Mucosa of descending colon (tissue), 3 donors: ENCODE measurements at places on chromosomes 5 and 9. TPM values are rescaled to one million over a fixed set of nuclear protein-coding genes. Genes with fewer than 3 reads are reported as not detected.

IRGM gene
- total RNA-seq: not detected

GRCh38 chr5:17398431-17398830 lies 99.6 kb upstream of the TAF11L2 start:
- no peak for DNase-seq

DNA sequence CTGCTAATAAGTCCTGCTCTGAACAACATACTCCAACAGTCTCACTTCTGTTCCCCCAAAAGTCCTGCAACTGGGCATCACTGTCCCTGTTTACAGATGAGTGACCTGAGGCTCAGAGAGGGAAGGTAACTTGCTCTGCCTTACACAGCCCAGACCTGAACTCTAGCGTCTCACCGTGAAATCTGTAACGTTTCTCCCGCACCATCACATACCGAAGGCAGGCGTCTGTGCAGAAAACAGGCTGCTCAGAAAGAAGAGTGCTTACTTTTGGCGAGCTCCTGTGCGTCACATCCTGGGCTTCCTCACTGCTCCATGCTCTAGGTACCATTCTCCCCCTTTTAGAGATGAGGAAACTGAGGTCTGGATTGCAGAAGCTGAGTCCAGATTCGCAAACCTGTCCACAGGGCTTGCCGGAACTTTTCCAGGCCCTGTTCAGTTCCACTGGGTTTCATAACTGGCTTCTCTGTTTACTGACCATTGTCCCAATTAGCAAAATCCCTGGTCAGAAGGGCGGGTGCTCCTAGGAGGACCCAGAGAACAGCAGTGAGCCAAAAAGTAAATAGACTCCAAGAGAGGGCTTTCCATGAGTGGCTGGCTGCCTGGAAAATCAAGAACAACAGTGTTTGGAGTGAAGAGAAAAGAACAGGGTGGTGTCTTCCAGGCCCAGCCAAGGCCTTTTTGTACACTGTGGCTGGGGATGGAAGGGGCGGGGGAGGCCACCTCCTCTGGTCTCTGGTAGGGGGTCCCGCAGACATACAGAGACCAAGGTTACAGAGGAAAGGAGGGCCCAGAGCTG lies 27.1 kb downstream of the GSN start:
- DNase-seq: no peak

ZNF483 gene
- total RNA-seq: 2.0 TPM

DNA sequence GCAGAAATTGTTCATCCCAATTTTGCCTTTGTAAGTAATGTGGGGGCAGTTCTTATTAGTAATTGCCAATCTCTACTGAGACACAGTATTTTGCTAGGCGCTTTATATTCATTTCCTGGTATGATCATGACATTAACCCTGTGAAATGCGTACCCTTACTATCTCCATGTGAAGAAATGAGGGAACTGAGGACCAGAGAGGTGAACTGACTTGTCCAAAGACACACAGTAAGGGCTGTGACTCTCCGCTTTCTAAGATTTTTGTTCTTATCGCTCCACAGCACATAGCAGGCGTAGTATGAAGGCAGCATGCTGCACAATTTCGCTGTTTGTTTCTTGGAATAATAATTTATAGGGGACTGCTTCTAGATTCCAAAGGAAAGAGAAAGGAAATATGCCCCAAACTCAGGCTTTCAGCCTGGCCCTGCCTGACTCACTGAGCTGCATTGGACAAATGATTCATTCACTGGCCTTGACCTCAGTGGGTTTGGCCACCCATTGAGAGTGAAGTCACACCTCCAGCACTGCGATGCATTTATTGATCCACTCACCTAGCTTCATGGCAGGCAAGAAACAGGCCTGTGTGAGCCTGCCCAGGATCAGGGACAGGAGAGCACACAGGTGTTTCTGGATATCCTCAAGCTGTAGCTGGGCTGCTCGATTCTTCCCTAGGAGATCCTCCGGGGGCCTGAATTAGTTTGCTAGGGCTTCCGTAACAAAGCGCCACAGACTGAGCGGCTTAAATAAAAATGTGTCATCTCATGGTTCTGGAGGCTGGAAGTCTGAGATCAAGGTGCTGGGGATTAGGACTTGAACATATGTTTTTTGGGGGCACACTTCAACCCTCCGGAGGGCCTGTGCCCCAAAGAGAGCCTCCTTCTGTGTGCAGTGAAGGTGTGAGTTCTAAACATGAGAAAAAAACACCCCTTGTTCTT lies 7.2 kb upstream of the DUSP1 start:
- DNase-seq: peak; percentile 54

- DNase-seq: no peak
Measured at GRCh38 chr5:163310997-163311396, 126.4 kb upstream of the CCNG1 start.

DNA sequence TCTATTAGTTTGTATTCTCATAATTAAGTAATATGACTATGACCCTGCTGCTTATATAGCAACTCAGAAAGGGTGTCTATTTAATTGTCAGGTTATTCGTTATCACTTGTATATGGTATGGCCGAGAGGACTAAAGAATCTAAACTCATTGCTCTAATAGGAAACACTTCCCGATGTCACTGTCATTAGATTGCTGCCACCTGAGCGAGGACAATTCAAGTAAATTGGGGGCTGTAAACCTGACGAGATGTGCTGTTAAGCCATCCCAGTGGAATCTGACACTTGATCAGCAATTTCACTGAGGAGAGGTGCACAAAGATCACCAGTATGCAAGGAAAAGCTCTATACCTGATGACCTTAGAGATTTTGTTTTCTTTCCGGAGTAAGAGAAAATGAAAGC lies 1319.3 kb downstream of the MAT2B start:
- DNase-seq: no peak

DNA sequence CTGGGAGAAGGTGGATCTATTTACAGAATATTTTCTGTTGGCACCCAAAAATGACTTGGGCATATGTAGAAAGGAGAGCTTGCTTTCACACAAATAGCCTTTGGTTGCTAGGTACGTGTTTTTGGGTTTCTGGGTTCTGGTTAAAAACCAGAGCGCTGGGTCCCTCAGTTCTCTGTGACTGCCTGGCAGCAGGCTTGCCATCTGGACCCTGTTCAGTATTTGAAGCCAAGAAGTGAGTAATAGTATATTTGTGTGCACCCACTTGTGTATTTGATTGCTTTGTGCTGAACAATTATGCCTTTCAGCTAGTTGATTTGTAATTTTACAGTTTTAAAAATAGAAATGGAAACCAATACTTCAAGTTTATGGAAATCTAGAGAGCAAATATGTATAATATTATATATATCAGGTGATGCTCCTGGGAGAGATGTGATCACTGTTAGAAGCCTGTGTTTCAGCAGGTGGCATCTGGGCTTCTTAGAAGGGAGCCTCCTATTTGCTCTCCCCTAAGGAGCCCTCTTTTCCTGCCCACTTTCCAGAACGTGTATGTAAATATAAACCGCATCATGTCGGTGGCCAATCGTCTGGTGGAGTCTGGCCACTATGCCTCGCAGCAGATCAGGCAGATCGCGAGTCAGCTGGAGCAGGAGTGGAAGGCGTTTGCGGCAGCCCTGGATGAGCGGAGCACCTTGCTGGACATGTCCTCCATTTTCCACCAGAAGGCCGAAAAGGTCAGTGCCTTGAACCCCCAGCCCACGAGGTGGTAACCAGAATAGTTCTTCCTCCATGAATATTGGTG lies 153.6 kb downstream of the TRIO start:
- no peak for DNase-seq

- DNase-seq: no peak
Measured at GRCh38 chr5:134145041-134145757, 30.7 kb downstream of the TCF7 start.

DNA sequence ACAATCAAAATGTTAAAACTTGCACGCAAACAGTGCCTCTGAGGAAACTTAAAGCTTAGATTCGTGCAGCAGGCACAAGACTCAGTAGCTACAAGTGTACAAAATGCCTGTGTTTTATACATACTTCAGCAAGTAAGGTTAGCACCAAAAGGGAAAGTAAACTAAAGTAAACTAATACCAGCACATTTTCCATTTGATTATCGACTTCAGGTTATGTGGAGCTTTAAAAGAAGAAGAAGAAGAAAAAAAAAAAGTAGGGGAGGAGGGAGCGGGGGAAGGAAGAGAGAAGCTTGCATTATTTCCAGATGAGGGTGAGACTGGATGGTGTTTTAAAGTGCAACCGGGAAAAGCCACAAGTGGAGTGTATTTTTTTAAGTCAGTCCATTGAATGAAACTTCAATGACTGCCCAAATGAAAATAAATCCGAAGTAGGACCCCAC lies 596 bp upstream of the ADAMTS6 start:
- no peak for DNase-seq

DNA sequence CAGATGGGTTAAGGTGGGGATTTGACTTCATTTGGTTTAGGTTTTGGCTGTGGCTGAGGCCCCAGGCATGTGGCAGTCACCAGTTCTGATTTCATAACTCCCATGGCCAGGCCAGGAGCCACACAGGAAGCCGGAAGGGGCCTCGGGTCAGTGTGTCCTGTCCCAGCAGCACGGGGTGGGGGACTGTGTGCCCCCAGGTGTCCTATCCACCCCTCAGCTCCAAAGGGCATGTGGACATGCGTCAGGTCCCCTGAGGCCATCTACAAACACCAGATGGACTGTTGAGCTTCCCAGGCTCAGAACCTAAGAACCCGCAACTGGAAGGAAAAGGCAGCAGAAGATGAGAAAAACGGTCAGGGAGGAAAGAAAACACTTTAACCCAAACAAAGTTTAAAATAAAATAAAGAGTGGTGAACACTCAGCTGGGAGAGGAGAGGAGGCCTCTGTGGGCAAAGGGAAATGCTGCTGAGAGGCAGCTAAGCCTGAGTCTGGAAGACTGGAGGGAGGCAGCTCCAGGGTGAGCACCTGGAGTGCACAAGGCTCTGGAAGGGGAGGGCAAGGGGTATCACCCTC lies 260.8 kb downstream of the AUH start:
- no peak for DNase-seq

DNA sequence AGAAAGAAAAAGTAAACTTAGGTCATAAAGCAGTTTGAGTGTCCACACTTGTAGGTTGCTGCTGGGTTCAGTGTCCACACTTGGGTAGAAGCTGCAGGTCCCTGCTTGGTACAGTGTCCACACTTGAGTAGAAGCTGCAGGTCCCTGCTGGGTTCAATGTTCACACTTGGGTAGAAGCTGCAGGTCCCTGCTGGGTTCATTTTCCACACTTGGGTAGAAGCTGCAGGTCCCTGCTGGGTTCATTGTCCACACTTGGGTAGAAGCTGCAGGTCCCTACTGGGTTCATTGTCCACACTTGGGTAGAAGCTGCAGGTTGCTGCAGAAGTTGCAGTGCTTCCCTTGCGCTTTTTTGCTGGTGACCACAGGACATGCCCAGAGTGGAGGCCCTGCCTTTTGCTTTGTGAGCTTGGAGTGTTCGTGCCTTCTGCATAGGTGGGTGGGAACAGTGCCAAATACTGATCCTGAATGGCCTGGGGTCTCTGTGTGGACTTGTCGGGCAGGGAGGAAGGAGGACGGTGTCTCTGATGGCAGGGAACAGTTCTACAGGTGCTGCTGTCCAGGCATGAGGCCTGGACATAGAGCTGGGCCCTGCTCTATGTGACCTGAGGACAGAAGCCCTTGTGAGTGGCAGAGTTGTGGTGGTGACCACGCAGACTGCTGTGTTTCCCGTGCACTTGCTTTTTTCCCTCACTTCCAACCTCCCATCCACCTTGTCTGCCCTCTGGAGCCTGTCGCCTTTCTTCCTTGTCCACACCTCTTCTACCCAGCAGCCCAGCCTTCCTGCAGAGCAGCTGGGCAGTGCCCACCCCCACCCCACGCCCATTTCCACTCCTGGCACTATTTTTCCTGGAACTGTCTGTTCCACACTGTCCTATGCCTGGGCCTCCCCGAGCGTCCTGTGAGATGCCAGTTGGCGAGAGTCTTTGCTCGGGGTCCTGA lies 120.8 kb downstream of the EHMT1 start:
- no peak for DNase-seq

DNA sequence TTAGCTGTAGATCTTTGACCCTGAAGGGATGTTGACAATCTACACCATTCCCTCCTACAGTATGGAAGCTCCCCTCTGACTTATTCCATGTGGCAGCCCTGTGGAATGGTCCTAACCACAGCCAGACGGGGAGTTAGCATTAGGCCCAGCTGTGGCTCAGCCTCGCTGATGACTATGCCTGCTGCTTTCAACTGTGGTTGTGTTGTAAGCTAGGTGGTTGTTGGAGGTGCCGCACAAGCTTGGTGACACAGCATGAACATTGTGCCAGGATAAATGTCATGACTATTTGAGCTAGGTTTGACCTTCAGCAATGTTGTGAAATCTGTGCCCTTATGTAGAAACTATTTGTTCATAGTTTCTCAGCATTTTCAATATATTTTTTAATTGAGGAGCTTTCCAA lies 40.6 kb downstream of the SGCD start:
- DNase-seq: no peak

DNA sequence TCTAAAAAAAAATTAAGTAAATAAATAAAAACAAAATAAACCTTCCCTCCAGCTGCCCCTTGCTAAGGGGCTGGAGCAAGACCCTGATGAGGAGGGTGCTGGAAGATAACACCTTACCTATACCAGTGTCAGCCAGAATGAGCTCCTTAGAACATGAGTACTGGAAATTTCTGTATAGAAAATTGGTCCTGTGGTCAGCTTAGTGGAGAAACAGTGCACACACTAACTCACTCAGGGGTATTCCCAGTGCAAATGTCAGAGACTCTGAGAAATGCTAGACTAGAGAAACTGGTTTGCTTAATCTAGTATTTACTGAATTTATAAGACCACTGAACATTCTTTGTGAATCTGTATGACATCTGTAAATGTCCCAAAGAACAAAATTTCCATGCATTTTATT lies 62.1 kb upstream of the CTXN3 start:
- DNase-seq: no peak

P4HA2 gene
- 56.1 TPM for total RNA-seq

DNA sequence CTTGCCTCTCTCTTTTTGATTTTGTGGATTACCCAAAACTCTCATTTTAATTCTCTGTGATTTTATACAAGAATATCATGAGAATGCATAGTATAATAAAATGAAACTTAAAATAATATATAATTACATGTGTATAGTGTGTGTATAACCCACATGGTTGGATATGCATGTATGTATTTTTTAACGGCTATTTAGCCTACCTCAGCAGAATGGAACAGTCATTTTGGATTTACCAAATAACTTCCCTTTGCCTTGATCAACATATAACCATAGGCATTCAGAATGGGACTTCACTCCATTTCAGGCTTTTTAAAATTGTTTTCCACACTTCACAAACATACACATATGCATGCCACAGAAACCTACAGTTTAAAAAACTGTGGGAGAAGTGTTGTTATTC lies 161.2 kb downstream of the SLF1 start:
- no peak for DNase-seq

- DNase-seq: no peak
Measured at GRCh38 chr9:27561685-27562084, 11.6 kb downstream of the C9orf72 start.

GRCh38 chr5:166430491-166431319 lies 1860.7 kb upstream of the WWC1 start:
- DNase-seq: no peak

DNA sequence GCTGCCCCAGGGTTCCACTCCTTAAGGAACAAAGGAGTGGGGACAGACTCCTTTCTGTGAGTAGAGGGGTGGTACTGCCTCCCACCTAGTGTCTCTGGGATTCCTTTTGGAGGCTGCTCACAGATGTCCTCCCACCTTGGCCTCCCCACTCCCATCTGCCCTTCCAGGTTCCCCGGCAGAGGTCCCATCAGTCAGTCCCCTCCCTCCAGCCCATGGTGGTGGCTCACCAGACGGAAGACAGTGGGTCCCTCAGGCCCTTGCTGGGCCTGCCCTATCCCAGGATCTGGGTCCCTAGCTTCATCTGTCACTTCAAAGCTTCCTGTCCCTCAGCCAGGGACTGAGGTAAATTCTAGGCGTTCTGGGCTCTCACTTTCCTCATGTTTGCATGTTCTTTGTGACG lies 35.6 kb upstream of the NEK6 start:
- DNase-seq: no peak

- no peak for DNase-seq
Measured at GRCh38 chr5:1109542-1110306, 2.1 kb downstream of the SLC12A7 start.
